ENCODE measurements at places on chromosomes 16 and 17.

DNA sequence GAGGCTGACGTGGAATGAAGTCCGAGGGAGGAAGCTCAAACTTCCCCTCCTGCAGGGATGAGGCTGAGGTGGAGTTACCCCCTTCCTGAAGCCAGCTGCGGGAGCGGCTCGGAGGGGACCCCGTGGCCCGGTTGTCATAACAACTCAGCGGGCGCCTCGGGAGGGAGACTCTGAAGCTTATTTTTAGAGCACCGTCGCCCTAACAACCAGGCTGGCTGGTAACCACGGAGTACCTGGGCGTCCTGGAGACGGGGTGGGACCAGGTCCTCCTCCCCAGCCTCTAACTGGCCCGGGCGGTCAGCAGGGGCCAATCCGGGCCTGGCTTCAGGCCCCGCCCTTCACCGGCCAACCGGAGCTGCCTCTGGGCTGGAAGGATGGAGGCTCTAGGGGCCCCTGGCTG, 27.7 kb downstream of the NECAB2 start:
- DNase-seq: no peak

DNA sequence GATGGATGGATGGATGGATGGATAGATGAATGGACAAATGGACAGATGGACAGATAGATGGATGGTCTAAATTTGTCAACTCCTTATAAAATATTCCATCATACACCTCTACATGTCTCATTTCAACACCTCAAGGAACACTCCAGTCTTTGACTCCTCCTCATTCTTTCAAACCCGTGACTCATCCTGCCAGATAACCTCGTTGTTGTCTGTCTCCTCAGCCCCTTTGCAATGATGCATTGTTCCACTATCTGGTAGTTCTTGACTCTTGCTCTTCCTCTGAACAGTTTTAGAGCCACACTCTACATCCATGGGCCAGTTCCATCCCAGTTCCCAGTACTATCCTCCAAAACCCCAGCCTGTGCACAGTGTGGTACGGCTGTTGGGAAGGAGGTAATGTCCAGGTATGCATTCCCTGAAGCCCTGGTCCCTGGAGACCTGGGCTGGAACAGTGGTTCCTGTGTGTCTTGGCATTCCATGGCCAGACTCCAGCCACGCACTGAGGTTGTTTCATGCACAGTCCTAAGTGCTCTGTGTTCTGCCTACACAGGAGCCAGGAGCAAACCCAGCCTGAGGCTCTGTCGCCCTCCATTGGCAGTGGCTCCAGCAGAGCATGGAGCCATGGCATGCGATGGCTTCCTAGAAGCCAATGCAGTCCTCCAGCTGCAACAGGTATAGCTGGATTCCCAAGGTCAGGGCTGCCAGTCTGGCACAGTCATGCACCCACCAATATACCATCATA, 105.7 kb downstream of the C17orf67 start:
- DNase-seq: no peak

DNA sequence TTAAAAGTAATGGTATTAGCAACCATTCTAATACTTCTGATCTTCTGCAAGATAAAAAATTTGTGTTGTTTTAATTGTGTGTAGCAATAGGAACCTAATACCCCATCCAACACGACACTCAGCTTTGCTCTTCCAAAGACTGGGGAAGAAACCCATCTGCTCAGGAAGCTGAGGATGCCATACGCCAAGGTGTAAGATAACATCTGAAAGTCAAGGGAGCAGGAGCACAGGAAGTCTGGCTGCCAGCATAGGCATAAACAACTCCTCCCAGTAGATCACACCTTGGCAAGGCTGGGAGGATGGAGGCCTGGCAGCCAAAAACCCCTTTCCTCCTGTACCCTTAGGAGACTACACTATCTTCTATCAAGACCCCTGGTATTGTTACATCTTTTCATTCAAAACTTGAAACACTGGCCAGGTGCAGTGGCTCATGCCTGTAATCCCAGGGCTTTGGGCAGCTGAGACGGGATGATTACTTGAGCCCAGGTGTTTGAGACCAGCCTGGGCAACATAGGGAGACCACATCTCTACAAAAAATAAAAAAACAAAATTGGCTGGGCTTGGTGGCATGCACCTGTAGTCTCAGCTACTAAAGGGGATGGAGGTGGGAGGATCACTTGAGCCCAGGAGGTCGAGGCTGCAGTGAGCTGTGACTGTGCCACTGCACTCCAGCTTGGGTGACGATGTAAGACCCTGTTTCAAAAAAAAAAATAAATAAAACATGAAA, 5.7 kb upstream of the SPHK1 start:
- DNase-seq: no peak

DNA sequence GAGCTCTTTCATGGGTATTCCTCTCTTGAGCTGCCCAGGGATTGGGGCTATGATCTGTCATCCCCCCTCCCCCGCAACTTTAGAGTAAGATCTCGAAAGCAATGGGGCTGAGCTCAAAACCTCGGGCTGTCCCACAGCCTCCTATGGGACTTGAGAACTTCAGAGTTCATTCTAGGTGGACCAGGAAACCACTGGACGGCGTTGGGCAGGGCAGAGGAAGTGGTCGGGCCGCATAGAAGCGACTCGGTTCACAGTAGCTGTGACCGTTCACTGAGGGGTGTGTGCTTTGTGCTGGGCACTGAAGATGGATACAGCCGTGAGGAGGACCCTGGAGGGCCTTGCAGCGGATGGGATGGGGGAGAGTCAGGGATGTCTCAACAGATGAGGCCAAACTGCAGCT, 292.0 kb downstream of the CPPED1 start:
- no peak for DNase-seq

GRCh38 chr17:6505425-6506142, 50.8 kb downstream of the PITPNM3 start:
- DNase-seq: no peak

- peak; percentile 80 for DNase-seq
Measured at GRCh38 chr16:81004646-81005353, 1.9 kb downstream of the CMC2 start.

- peak; percentile 80 for DNase-seq
Measured at GRCh38 chr17:7404737-7405349, 946 bp upstream of the TMEM256 start.

GRCh38 chr17:47713980-47714700, 18.9 kb upstream of the TBX21 start:
- DNase-seq: no peak

DNA sequence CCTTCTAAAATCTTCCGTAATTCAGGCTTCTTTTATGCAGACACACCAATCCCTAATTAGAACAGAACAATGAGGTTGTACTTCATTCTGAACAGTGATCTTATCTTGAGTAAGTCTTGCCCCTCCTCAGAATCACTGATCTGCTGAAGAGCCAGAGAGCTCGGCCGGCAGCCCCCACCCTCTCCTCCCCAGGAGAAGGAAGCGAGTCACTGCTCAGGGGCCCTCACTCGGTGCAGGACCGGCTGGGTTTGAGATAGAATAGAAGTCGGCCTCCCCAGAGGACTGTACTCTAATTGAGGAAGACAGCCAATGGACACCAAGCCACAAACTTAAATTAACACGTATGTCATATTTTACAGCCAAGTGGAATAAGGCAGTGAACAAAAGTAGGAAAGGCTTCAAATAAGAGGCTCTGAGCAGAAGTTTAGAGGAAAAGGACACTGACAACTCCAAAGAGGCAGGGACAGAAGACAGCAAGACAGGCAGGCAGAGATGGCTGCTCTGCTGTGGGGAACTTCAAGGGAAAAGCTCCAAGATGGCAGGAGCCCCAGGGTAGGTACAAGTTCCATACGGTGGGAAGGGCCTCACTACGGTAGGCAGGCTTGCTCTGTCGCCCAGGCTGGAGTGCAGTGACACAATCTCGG, 18.6 kb downstream of the CREBBP start:
- DNase-seq: no peak

DNA sequence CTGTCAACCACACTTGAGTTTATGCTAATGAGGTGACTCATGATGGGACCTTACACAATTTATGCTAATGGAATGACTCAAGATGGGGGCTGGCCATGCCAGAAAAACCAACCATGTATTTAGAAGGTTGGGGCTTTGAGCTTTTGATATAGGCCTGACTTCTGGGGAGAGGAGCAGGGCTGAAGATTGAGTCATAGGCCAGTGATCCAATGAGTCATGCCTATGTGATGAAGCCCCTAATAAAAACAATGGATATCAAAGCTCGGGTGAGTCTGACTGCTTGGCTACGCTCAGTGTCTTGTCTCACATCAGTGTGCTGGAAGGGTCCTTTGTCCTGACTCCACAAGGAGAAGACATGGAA, 7.3 kb downstream of the MFSD6L start:
- DNase-seq: no peak

DNA sequence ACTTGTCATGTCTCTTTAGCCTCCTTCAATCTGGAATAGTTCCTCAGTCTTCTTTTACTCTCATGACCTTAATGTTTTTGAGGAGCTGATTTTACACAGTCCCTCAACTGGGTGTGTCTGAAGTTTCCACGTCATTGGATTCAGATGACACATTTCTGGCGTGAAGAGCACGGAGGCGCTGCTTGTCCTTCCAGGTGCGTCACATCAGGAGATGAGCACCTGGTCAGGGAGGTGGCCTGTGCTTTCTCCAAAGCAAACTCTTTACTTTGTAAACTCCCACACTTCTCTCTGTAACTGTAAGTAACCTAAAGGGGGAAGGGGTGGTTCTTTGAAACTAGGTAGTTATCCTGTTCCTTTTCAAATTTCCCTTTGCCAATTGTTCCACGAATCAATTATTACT, 52.5 kb upstream of the MNT start:
- DNase-seq: no peak

DNA sequence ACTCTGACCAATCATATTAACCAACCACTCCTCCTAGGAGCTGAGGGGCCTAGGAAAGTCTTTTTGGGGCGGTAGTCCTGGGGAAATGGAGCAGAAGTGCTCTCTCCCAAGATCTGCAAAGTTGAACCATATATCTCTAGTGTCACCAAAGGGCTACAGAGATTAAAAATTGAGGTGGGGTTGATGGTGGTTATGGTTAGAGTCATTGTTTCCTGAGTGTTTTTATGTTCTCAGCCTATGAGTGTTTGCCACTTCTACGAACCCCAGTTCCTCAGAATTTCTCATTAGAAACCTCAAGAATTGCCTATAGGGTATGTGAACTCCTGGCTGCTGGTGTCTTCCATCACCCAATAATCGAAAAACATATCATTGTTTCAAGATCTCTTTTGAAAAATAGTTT, 217.8 kb downstream of the CDRT15L2 start:
- no peak for DNase-seq

GRCh38 chr17:58480090-58480489, 8.1 kb downstream of the HSF5 start:
- no peak for DNase-seq

GRCh38 chr16:2372684-2373083, 32.2 kb upstream of the ABCA3 start:
- DNase-seq: no peak

Measured in CD4-positive, alpha-beta T cell treated with Interleukin-10 for 1 hour (primary cell).